ENCODE measurements at places on chromosomes 5 and 9.
A peak's percentile ranks its signal among the peaks of the same experiment; 100 is the strongest.

- peak; percentile 45 for DNase-seq
Observed at GRCh38 chr9:89419978-89420394, 77.9 kb downstream of the SEMA4D start.

- DNase-seq, result no peak
Observed at GRCh38 chr9:13295556-13295955, 16.1 kb upstream of the MPDZ start.

GRCh38 chr9:106111039-106111730 is 416.8 kb downstream of the TMEM38B start:
- DNase-seq, result no peak

GRCh38 chr9:137354845-137355760 is 53.0 kb upstream of the NRARP start:
- no peak for DNase-seq

DNA sequence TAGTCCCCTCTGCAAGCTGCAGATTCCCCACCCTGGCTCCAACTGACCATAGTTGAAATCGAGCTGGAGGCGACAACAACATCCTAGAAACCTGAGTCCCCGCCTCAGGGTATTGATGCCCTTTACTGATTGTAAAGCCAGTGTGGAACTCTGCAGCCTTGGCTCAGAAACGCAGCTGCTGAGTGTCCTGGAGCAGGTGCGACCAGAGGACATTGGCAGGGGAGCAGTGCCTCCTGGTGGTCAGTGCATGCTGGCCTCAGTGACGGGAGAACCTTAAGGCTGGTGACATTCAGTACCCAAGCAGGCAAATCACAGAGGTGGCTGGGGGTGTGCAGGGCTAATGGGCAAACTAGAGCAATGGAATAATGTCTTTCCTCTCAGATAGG is 20.4 kb upstream of the ZNF354B start:
- DNase-seq, result peak; percentile 1

DNA sequence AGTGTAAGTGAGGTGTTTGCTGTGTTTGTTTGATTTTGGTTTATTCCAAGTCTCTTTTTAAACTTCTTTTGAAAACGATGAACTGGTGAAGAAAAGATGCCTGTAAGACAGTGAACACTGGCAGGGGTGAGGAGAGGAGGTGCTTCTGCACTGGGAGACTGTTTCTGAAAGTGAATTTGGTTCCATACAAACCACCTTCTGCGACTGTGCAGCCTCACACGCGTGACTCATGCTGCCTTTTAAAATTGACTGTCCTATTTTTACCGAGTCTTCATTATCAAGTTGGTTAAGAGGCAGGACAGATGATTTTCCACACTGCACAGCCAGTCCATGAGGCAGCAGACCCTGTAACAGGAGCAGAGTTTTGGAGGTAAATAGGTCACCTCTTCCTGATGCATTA is 340.6 kb downstream of the MTRR start:
- DNase-seq, result no peak

DNA sequence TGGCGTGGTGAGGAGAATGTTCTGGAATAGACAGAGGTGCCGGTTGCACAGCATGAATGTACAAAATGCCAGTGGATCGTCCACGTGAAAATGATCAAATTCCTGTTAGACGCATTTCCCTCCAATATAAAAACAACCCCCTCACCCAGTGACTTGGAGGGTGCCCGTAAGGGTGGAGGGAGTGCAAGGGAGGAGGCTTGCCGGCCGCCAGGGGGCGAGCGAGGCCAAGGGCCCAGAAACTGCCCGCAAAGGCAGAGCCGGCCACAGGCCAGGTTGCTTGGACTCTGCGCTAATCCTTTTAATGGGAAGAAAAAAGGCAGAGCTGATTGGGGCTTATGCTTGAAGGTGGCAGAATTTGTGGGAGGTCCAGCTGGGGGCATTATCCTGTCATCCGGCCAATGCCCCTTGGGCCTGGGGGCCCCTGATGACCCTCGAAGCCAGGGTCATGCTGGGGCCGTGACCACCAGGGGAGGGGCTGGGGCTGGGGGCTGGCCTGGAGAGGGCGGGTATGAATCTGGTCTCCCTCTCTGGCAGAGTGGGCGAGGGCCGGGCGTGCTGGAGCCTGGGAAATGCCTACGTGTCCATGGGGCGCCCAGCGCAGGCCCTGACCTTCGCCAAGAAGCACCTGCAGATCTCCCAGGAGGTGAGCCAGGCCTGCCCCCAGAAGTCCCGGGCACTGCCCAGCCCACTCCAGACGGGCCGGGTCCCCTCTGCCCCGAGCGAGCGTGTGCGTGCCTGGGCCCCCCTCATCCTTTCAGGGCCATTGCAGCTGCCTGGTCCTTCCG is 12.0 kb downstream of the GPSM1 start:
- DNase-seq, result peak; percentile 11

- no peak for DNase-seq
Observed at GRCh38 chr9:1179366-1179765, 129.2 kb downstream of the DMRT2 start.

DNA sequence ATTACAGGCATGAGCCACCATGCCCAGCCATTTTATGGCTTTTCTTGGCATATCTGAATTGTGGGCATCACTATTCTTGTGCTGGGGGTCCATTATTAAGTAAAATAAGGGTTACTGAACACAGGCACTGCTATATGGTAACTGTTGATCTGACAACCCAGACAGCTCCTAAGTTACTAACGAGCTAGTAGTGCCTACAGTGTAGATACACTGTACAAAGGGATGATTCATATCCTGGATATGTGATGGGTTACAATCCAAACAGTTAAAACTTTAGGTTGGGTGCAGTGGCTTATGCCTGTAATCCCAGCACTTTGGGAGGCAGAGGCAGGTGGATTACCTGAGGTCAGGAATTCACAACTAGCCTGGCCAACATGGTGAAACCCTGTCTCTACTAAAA is 4.3 kb downstream of the CD14 start:
- no peak for DNase-seq

DNA sequence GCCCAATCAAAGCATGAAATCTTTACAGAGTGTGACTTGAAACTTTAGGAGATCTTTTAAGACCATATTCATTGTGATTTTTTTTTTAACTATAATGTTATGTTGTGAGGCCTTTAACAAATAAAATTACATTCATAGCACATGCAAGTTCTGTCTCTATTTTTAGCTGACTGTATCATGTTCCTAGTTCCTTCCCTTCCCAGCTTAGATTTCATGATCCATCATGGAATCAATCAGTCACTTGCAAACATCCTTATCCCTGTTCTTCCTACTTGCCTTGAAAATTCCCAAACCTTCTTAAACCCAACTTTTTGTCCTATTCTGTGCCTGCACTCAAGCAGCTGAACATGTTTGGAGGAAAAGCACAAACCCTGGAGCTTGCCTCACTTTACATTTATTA is 141.8 kb downstream of the DMXL1 start:
- DNase-seq, result no peak

- no peak for DNase-seq
Observed at GRCh38 chr9:73059247-73059646, 92.4 kb upstream of the ANXA1 start.

GRCh38 chr9:37994639-37995347 is 74.2 kb downstream of the SHB start:
- no peak for DNase-seq

- DNase-seq, result no peak
Observed at GRCh38 chr5:77087484-77088261, 588 bp upstream of the ZBED3 start.

- no peak for DNase-seq
Observed at GRCh38 chr5:135578685-135579341, at the start of gene CXCL14. CXCL14 (minus strand) TSS chr5:135578991; CDS start chr5:135578778, 213 bp downstream.

DNA sequence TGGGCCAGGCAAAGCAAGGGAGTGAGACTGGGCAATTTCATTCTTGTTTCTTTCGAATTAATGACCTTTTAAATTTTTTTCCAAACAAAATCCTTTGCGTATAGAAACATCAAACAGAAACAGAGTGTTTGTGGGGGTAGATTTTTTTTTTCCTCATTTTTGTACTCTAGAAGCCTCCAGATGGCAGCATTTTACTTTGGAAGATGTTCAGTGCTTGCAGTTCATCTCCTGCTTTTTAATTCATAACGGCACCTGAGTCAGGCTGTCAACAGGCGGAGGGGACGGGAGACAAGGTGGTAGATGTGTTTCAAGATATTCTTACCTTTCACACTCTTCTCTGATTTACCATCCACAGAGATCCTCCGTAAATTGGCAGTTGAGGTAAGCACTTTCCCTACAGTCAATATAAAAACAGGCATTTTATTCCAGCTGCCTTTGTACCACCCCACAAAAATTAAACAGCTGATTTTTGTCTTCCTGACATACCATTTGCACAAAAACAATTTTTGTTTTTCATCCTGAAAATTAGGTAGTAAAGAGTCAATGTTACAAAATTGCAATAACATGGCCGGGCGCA is 99.5 kb upstream of the FBXL17 start:
- no peak for DNase-seq

DNA sequence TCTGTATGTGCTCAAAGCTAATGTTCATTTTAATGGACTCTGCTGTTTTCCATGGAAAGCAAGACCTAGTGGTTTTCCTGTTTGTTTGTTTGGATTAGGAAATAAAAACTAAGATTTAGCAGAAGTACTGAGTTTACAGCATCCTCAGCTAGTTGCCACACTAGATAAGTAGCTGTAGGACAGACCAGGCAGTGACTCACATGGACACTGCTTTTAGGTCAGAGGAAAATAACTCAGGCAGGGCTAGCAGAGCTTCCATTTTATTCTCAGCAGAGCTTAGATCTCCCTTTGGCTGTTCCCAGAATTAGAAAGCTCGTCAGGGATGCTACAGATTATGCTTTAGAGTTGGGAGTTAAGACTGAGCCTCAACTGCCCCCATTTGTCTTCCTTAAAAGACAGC is 204.4 kb downstream of the SH3GL2 start:
- DNase-seq, result no peak

DNA sequence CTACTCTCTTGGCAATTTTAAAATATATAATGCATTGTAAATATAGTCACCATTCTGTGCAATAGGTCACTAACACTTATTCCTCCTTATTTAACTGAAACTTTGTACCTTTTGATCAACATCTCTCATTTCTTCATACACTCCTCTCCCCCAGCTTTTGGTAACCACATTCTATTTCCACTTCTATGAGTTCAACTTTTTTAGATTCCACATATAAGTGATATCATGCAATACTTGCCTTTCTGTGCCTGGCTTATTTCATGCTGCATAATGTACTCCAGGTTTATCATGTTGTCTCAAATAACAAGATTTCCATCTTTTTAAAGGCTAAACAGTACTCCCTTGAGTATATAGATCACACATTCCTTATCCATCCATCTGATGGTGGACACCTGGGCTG is 188.8 kb downstream of the NXNL2 start:
- no peak for DNase-seq

DNA sequence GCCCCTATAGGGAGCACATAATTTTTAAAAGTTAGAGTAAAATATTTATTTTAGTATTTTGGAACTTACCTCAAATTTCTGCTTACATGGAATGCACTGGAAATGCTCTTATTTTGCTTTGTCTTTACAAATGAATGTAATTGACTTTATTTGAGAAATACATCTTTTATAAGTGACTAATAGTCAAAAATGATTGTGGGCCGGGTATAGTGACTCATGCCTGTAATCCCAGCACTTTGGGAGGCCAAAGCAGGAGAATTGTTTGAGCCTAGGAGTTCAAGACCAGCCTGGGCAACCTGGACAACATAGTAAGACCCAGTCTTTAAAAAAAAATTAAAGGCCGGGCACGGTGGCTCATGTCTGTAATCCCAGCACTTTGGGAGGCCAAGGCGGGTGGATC is 5.8 kb downstream of the HMGCR start:
- DNase-seq, result no peak

DNA sequence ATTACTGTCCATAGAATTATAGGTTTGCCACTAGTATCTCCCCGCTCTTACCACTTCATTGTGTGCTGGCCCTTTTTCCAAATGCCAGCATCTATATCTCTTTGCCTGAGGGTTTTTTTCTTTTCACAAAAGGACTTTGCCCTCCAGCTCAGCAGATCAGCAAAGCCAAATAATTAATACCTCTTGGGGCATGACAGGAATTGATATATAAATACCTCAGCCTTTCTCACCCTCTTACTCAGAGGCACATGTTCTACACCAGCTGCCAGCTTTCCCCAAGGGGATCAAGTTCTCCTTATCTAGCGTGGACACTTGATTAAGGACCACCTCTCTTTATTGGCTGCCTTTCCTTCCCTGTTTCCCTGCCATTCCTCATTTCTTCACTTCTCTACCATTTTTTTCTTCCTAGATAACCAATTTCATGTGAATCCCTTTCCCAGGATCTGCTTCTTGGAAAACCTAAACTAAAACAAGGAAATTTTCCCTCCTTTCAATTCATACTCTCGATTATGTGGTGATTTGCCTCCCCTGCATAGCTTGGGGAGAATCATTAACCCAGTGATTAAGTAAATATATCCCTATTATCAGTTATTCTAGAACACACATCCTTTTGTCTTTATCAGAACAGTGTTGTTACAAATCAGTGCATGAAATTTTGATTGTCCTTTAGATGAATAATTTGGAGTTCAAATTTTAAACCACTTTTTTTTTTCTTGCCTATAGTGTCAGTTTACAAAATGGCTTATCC is 6.9 kb upstream of the NUDT12 start:
- DNase-seq, result no peak

DNA sequence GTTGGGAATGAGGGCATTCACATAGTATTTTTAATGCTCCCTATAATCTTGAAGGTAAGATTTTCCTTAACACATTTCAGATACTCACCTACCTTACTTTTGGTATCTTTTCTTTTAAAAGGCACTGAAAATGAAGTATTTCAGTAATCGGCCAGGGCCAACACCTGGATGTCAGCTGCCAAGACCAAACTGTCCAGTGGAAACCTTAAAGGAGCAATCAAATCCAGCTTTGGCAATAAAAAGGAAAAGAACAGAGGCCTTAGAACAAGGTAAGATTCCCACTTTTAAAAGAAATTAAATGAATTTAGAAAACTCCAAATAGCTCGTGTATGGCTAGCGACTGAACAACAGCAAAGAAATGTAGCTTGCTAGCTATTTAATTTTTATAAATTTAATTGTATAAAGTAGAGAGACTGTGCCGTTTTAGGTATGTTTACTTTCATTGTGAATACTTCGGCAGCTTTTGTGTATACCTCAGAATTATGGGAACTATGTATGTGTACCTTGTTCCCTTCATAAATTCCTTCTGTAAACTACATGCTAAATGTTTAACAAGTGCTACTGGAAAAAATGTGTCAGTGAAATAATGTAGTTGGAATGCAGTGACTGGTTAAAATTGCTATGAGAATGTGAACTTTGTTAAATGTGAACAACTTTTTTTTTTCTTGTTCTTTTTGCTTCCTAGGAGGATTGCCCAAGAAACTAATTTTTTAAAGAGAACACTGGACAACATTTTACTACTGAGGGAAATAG is 41.9 kb downstream of the CDK7 start:
- no peak for DNase-seq

- no peak for DNase-seq
Observed at GRCh38 chr9:68782546-68782945, 77.5 kb downstream of the PIP5K1B start.

DNA sequence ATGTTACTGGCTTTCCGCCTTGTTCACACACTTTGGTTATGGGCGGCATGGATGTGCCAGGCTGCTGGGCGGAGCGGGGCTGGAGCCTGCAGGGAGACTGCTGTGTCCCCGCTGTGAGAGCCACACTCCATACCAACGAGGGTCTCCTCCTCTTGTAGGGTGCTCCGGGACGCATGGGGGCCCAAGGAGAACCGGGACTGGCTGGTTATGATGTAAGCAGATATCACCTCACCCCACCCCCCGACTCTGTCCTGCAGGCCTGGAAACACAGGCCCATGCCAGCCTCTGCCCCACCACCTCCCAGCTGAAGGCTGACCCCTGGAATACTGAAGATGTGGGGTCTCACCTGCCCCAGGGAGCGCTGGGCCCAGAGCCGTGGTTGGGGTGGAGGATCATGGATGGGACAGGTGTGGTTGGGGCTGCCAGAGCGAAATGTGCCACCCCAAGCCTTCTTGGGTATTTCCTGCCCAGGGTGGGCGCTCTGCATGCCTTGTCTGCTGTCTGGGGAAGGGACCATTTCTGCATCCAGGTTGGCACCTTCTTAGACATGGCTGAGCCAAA is 39.3 kb upstream of the ORM1 start:
- no peak for DNase-seq

Data from stimulated activated naive CD4-positive, alpha-beta T cell treated with Interleukin-2 at 50 U/mL for 16 hours (primary cell).